Small intestine (tissue), 16 donors: ENCODE measurements at places on chromosomes 13 and 19.

GRCh38 chr19:4122480-4122879 is 1.4 kb downstream of the MAP2K2 start:
- DNase-seq, result no peak

GRCh38 chr13:109924376-109924775 is 138.0 kb upstream of the IRS2 start:
- DNase-seq, result no peak

GRCh38 chr19:29837448-29837981 is 25.7 kb downstream of the CCNE1 start:
- DNase-seq, result peak; percentile 43

DNA sequence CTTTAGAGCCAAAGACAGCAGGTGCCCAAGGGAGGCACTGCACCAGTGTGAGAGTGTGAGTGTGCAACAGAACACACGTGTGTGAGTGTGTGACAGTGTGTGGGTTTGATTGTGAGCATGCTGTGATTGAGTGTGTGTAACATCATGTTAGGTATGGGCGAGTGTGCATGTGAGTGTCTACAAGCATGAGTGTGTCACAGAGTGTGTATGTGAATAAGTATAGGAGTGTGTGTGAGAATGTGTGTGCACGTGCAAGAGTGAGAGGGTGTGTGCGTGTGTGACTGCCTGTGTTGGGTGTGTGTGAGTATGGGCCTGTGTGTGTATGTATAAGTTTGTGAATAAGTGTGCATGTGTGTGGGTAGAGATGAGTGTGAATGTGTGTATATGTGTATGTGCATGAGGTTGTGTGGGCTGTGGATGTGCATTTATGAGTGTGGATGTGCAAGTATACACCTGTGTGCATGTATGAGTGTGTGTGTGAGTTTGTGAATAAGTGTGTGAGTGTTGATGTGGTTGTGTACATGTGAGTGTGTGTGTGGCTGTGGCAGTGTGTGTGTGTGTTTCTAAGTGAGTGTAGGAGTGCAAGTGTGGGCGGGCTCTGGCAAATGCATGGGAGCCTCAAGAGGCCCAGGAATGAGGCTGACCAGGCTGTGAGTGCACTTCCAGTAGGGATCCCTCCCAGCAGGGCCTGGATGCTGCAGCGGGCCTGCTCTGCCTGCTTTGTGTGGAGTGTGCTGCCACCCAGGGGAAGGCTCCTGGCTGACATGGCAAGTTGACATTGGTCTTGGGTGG is 198.4 kb downstream of the COL4A1 start:
- DNase-seq, result peak; percentile 37

DNA sequence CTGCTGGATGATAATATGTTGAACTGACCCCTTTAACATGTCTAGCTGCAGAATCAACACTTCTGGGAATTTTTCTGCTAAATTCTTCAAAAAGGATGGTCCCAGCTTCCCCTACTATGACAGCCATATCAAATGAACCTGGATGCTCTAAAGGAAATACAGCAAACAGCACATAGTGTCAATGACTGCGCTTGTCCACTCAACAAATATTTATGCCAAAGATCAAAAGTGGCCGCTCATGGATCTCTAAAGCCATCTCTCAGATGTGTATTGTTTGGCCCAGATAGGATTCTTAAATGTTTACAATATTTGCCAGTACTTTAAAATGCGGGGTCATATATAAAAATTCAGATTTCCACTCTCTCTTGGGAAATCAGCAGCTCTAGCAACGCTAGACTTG is 3.3 kb downstream of the TBC1D4 start:
- no peak for DNase-seq

GRCh38 chr19:58054901-58055874 is 3.9 kb upstream of the ZNF135 start:
- peak; percentile 65 for DNase-seq

GRCh38 chr19:42316223-42317211 is 3.4 kb downstream of the TMEM145 start:
- no peak for DNase-seq

- no peak for DNase-seq
Observed at GRCh38 chr19:31064491-31064890, 284.7 kb downstream of the TSHZ3 start.

DNA sequence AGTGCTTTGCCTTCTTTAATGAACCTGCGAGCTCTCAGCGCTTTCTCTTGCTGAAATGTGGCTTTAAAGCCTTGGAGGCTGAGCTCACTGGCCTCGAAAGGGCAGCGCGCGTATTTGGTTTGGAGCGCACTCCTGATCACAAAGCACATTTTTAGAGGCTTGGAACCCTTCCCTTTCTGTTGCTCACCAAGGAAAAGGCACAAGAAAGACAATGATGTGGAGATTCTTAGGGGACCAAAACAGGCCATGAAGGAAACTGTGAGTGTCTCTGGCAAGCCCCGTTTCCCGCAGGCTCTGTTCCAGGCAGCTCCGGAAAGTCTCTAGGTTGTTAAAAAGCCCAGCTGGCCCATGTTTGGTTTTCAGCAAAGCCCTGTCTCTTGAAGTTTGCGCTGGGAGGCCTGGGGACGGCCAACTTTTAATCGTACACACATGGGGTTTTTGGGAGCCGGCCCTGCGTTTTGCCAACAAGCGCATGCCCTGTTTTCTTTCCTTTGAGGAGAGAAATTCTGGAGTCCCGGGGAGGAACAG is 9.4 kb upstream of the SPC24 start:
- DNase-seq, result peak; percentile 33

DNA sequence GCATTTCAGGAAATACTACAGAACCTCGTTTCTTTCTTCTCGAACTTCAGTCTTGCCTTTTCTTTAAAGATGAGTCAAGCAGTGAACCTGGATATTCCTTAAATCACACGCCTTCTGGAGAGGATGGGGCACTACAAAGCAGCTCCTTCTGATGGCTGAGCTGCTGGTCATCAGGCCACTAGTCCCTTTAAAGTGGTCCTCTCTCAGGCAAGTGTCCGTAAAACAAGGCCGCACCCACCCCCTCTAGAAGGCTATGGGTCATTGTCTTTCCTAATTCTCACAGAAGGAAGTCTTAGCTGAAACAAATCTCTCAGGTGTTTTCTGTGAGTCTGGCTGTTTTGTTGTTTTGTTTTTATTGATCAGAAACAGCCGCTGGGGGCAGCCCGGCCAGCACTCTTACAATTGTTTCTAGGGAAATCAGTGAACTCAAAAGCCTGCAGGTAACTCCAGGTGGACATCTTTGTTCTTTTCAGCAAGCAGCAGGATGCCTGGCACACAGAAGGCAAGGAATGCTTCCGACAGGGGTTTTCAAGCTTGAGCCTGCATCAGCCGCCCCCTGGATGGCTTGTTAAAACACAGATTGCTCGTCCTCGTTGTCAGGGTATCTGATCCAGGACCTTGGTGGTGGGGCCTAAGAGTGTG is 45.4 kb downstream of the MBNL2 start:
- DNase-seq, result no peak

GRCh38 chr13:27117158-27117557 is 54.5 kb downstream of the USP12 start:
- DNase-seq, result no peak

- DNase-seq, result no peak
Observed at GRCh38 chr13:85545771-85546170, 253.4 kb downstream of the SLITRK6 start.

DNA sequence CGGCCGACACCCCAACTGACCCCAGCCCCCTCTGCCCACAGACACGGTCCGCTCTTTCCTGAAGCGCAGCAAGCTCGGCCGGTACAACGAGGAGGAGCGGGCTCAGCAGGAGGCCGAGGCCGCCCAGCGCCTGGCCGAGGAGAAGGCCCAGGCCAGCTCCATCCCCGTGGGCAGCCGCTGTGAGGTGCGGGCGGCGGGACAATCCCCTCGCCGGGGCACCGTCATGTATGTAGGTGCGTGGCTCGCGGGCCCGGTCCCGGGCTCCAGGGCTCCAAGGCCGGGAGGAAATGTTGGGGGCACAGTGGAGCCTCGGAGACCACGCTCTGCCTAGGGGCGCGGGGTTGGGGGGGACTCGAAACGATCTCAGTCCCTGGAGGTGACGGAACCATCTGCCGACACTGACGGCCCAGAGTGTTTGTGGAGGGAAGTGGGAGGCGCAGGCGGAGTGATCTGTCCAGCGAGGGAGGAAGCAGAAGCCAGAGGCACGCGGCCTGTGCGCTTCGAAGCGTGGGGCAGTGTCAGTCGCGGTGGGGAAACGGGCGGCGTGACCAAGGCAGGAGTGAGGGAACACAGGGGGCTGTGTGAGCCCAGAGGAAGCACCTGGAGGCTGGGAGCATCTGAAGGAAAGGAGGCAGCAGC is 6.3 kb downstream of the TBCB start:
- DNase-seq, result no peak

DNA sequence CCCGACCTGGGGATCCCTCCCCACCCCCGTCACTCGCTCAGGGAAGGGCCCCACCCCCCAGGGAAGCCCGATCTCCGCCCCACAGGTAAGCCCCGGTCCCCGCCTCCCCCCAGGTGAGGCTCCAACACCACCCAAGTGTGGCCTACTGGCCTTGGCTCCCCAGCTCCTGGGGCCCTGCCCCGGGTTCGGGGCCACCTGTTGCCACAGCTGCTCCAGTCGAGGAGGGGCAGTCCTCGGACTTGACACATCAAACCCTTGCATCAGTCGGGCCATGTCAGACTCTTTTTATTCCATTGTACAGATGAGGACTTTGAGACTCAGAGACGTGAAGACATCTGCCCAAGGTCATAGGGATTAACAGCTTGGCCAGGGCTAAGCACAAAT is 512 bp downstream of the CC2D1A start:
- DNase-seq, result peak; percentile 82

- no peak for DNase-seq
Observed at GRCh38 chr13:82758044-82758443, 1124.2 kb downstream of the SLITRK1 start.

- DNase-seq, result no peak
Observed at GRCh38 chr13:56893843-56894242, 246.9 kb upstream of the PRR20A start.

DNA sequence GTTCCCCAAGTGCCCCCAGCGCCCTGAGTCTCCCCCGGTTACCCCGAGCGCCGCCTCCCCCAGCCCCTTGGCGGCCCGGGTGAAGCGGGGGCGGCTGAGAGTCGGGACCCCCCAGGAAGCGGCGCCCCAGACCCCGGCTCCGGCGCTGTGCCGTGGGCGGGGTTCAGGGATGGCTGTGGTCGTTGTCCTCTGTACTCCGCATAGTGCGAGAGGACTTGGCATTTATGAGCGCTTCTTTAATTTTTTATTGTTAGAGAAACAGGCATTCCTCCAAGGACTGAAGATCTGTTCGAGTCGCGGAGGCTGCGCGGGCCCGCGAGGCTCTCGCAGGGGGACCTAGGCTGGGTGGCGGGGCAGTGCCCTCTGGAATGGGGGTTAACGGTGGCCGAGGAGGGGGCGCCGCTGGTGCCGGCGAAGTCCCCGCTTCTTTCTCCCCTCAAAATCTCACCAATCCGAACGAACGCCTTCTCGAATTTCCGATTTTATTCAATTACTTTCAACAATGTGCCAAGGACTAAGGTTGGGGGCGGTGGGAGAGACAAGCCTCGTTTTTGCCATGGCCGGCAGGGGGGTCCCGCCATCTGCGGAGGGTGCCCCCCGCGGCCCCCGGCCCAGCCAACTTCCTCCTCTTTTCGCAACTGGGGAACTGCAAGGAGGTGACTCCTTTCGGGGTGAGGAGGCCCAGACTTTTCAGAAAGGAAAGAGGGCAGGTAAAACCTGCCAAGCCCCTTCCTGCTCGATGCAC is 596 bp upstream of the GJB2 start:
- DNase-seq, result no peak

DNA sequence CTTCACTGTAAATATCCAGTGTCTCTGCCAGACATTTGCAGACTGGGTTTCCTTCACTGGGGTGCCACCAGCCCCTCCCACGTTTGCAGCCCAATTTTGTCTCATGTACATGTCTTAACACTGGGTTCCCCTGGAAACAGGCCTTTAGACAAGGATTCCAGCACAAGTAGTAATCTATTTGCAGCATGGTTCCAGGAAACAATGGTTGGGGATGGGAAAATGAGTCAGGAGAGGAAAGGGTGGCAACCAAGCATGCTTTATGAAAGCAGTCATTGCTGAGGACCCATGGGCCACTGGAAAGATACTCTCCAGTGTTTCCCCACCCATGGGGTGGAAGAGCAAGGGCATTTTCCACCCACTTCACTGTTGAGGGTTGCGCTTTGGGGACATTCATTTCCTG is 53.6 kb upstream of the FARP1 start:
- no peak for DNase-seq

- no peak for DNase-seq
Observed at GRCh38 chr13:94753327-94753726, 41.0 kb upstream of the SOX21 start.

DNA sequence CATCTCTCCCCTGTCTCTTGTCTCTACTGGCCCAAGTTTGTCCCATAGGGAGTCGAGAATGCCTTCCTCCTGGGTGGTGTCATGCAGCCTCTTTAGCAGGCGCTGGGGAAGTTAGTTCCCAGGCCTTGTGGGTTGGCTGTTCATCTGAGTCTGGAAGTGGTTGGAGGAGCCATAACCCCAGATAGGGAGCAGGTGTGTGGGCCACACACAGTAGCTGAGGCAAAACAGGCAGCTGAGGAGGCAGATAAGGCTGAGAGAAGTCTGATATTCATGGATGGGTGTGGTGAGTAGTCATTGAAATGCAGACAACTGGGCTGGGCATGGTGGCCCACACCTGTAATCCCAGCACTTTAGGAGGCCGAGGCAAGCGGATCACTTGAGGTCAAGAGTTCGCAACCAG is 40.9 kb upstream of the KPNA3 start:
- DNase-seq, result no peak

DNA sequence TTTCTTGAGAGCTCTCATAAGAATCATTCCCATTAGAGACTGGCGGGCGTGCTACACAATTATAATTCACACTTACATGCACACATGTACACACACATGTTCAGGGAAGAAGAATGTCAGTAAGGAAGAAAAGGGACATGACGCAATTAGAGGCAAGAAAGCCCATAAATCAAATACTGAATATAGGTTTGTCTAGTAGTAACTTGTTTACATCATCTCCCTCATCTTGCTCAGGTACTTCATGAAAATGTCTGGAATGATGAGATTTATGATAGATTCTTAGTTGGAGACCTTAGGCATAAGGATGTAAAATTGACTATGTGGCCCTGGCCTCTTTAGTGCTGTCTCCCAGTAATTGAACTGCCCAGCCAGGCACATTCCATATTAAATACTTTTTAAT is 628.0 kb upstream of the PCDH20 start:
- no peak for DNase-seq

- no peak for DNase-seq
Observed at GRCh38 chr13:76723551-76724232, 162.5 kb downstream of the KCTD12 start.

- no peak for DNase-seq
Observed at GRCh38 chr13:109636736-109637135, 149.6 kb downstream of the IRS2 start.

GRCh38 chr13:95800436-95800835 is 123.5 kb downstream of the DNAJC3 start:
- DNase-seq, result no peak

GRCh38 chr19:36113894-36114720 is 568 bp downstream of the POLR2I start:
- peak; percentile 61 for DNase-seq

- DNase-seq, result no peak
Observed at GRCh38 chr13:100330662-100331061, 241.8 kb downstream of the PCCA start.

GRCh38 chr19:48715681-48716171 is 3.8 kb downstream of the MAMSTR start:
- peak; percentile 70 for DNase-seq

GRCh38 chr19:5931251-5931650 is 17.2 kb downstream of the CAPS start:
- no peak for DNase-seq
